ENCODE measurements at places on chromosomes 1 and 21.

DNA sequence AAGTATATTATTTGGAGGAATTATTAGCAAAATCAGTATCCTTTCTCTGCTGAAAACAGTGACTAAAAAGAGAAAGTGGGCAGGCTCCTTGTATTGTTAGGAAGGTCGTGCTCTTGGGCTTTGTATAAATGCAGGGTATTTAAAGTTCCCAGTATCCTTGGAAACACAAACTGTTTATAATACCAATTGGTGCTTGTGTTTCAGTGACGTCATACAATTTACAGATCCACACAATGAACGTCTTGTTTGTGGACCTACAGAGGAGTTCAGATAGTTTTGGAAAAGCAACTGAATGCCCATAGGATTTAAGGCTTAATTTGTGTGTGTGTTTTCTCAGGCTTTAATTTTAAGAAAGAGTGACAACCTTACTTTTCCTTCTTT is 168.2 kb downstream of the RASAL2 start:
- DNase-seq: no peak

DNA sequence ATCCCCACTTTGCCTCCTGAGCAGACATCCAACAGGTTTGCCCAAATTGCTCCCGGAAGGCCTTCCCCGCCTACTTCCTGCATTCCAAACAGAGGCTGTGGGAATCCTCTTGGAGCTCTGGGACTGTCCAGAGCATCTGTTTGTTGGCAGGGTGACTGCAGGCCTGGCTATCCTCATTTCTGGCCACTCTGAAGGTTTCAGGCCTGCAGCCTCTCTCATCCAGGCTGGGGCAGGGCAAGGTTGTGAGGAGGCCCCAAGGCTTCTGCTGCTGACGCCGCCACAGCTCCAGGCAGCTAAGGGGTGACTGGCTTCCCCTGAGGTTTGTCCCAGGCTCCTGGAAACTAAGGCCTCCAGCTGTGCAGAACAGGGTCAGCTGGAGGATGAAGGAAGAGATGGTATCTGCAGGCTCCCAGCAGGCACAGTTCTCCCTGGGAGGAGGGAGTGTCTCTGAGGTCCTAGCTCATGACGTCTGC is 11.3 kb downstream of the CDK18 start:
- no peak for DNase-seq

GRCh38 chr1:9503001-9503675 is 36.1 kb upstream of the SLC25A33 start:
- no peak for DNase-seq

DNA sequence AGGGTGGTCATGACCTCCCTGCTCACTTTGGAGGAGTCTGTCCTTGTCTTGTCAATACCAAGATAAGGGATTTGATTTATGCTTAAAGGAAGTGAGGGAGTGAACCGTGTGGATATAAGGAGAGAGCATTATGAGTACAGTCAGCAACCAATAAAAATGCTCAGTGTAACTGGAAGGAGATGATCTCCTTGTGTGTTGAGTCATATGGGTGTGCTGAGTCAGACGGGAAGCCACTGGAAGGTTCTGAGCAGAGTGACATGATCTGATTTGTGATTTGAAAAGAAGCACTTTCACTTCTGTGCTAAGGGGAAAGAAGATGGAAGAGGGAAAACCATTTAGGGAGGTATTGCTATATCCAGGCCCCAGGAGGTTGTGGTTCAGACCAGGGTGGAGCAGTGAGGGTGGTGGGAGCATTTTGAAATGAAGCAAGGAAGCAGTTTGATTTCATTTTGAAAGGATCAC is 2.5 kb upstream of the BCL10 start:
- DNase-seq: no peak

DNA sequence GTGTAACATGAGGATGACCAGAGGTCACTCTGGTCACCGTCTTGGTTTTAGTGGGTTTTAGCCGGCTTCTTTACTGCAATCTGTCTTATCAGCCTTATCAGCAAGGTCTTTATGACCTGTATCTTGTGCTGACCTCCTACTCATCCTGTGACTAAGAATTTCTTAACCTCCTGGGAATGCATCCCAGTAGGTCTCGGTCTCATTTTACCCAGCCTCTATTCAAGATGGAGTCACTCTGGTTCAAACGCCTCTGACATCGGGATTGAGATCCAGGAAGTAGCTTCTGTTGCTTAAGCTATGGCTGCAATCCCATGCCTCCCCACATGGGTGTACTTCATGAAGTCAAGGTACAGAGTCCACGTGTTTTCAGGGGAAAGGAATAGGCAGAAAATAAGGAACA is 19.9 kb downstream of the FMN2 start:
- no peak for DNase-seq

GRCh38 chr1:162706606-162707005 is 74.3 kb downstream of the DDR2 start:
- no peak for DNase-seq

GRCh38 chr1:222210776-222211175 is 337.1 kb downstream of the HHIPL2 start:
- DNase-seq: no peak

DNA sequence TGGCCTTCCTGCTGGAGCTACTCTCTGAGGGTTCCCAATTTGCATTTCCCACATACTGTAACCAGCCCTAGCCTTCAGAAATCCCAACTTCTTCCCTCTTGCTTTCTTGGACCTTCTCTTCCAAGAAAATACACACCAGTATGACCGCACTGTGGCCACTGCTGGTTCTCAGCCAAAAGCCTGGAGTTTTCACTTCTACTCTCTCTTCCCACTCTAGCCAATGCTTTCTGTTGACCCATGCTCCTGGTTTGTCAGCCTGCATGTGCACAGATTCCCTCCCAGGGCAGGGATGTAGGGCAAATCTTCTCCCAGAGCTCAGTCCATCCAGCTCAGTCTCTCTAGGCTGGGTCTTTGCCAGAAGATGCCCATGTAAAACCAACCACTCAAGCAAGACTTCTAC is 664 bp downstream of the SLAMF1 start:
- no peak for DNase-seq

GRCh38 chr21:36548866-36549265 is 68.9 kb upstream of the CLDN14 start:
- DNase-seq: no peak

GRCh38 chr1:147541672-147542568 is 619 bp downstream of the BCL9 start:
- DNase-seq: no peak

- DNase-seq: no peak
Observed at GRCh38 chr1:33454646-33455282, 17.7 kb upstream of the ZSCAN20 start.

DNA sequence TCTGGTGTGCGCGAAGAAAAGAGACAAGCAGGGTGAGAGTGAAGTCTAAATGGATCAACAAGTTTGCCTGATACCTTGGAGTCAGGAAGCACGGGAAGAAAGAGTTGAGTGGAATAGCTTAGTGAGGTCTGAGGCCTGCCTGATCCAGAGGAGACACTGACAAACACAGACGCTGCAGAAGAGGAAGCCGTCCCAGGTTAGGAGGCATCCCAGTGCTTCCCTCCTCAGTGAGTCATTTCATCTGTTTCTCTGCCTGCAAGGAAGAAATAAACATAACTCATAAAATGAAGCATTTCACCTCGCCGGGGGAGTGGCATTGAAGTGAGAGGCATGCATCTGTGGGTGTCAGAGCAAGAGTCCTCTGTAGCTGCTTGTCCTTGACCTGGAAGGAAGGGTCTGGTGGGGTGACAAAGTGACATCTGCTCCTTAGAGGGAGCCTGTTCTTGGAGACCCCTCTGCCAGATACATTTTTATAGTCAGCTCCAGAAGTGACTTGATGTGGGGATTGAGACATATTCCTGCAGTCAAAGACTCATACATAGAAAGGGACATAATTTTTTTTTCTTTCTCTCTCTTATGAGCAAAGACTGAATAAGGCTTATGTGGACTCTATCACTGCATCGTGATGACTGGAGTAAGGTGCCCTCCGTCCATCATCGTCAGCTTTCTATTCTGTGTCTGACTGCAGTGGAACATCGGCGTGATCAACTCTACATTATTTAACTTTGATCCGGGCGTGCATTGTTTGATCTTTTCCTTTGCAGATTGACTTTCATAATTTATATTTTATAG is 256.7 kb downstream of the KIF26B start:
- DNase-seq: no peak

- DNase-seq: no peak
Observed at GRCh38 chr1:244200596-244200995, 149.5 kb downstream of the ZBTB18 start.

GRCh38 chr1:228393811-228394570 is 12.6 kb downstream of the TRIM11 start:
- DNase-seq: no peak

GRCh38 chr1:229380536-229381160 is 37.8 kb upstream of the CCSAP start:
- no peak for DNase-seq

GRCh38 chr1:113691184-113691583 is 68.1 kb downstream of the PHTF1 start:
- DNase-seq: no peak

GRCh38 chr1:148161053-148161901 is 9.2 kb upstream of the NBPF11 start:
- no peak for DNase-seq

- DNase-seq: no peak
Observed at GRCh38 chr1:99438656-99439230, 174.5 kb downstream of the PLPPR4 start.

- DNase-seq: no peak
Observed at GRCh38 chr1:201889090-201889968, 631 bp downstream of the SHISA4 start.

DNA sequence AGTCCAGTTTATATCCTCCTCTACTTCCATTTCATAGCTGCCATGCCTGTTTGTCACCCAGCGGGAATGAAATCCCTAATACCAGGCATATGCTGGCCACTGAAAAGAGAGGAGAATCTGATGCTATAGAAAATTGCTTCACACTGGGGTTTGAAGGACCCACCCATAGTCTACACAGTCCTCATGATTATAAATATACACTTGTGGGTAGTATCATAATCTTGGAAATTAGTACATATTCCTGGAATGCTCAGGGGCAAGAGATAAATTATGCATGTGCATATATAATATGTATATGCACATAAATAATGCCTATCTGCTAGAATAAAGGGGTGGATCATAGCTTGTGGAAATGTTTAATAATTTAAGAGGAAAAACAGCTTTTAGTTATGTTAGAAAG is 105.8 kb downstream of the PRRX1 start:
- DNase-seq: no peak

- no peak for DNase-seq
Observed at GRCh38 chr21:28991861-28992525, 684 bp downstream of the LTN1 start.

DNA sequence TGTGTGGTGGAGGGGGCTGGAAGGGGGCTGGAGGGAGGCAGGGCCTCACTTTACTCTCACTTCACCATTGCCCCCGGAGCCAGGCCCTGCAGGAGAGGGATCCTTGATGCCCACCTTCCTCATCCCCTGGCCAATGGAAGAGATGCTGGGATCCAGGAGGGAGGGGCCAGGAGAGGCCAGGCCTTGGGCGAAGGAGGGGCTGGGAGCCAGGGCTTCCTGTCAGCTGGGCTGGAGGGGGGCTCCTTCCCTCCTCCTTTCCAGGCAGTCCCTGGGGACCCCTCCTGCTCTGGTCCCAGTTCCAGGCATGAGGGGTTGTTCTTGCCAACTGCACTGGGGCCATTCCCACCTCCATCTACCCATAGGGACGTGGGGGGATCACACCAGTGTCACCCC is 5.7 kb downstream of the AHDC1 start:
- no peak for DNase-seq

GRCh38 chr1:116488071-116488470 is 82.8 kb downstream of the CD58 start:
- DNase-seq: no peak

DNA sequence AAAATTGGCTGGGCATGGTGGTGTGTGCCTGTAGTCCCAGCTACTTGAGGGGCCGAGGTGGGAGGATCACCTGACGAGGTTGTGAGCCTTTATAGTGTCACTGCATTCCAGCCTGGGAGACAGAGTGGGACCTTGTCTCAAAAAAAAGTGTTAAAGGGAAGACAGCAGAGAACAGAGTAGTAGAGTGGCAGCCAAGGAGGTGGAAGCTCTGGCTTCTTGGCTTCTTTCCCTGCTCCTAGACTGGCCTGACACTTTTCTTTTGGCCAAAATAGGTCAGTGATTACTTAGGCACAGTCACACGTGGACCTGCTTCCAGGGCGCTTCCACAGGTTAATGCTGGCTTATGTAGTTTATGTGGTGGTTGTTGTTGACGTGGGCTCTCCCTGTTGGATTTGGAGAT is 3.2 kb downstream of the DIP2A start:
- no peak for DNase-seq

DNA sequence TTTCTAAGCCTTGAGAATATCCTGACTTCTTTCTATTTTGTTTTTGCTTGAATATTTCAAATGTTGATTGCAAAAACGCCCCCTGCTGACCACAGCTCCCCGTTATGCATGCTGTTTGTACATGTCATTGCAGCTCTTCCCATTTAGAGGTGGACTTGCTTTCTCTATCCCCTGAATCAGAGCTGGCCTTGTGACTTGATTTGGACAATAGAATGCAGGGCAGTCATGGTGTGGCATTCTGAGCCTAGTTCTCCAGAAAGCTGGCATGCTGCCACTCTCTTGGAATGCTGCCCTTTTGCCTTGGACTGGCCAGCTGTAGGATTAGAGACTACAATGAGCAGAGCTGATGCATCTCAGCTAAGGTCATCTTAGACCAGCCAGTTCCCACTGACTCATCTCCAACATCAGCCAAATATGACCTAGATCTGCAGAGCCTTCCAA is 1561.5 kb downstream of the MRPL39 start:
- no peak for DNase-seq

GRCh38 chr1:240244968-240245628 is 153.4 kb downstream of the FMN2 start:
- DNase-seq: no peak

DNA sequence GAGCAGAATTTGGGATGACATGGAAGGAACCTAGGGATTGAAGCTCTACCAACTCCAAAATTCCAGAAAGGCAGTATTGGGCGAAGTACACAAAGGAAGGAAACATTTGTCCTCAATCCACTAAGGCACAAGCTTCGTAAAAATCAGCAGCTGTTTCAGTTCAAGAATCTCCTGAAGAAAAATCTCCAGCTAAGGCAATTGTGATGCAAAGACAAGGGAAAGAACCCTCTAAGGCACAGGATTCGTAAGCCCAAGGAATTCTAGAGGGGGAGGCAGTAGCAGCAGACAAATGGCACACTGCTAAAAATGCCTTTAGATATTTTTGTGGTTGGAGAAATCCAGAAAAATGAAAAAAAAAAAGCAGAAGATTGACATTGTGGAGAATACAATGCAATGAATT is 64.5 kb upstream of the PLPPR5 start:
- DNase-seq: no peak
